ENCODE measurements at places on chromosomes 11 and 22.

DNA sequence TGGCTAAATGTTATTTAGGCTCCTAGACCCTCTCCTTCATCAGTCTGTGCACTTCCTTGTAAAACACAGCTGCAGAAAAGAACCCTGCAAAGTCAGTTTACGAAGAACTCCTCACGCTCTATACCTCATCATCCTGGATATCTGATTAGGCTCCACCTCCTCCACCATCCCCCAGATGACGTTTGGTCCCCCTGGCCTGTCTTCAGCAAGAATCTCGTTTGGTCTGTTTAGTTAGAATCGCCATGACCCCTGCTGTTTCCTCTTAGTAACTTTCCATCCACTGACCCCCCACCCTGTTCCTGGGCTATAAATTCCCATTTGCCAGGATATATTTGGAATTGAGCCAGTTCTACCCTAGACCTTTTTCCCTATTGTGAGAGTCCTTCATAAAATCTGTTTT is 214.1 kb downstream of the OPCML start:
- DNase-seq, result no peak

DNA sequence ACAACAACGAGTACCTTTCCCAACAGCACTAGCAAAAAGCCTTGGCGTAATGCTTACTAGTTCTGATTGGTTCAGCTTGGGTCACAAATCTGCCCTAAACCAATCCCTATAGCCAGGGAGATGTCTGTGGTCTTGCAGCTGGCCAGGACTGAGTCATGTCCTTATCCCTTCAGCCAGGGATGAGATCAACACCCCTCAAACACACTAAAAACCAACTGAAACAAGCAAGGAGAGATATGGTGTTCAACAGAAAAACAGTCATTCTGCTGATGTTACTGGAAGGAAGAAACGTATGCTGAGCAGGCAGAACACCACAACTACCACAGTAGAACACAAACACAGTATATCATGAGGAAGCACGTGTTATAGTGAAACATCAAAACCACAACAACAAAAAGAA is 375.6 kb downstream of the LARGE1 start:
- peak; percentile 43 for DNase-seq

GRCh38 chr11:26078231-26078821 is 253.6 kb upstream of the ANO3 start:
- DNase-seq, result peak; percentile 30

DNA sequence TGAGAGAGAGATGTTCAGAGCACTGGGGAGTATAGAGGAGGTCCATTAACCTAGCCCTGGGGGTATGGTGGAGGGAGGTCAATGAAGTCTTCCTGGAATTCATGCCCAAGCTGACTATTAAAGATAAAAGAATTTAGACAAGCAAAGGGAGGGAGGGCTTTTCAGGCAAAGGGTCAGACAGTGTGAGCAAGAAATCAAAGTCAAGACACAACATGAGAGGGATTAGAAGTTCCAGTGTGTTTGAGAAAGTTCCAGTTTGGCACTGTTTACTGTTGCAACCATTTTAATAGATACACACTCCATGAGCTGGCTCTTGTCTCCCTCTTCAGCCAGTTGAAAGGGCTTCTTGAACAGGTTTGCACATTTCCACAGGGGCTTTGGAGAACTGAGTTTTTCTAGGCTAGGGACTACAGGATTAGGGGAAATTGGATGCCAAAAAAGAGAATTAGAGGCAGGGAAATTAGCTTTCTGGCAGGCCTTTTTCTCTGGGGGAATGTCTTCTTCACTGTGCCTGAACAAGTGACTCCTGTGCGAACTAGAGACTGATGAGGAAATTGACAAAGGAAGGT is 14.7 kb upstream of the NNMT start:
- DNase-seq, result no peak
